NCI-H69 (cell line): ENCODE measurements at places on chromosomes 2 and 18.
A peak's percentile ranks its signal among the peaks of the same experiment; 100 is the strongest.

- DNase-seq = no peak
These were observed 126.8 kb downstream of the SLC8A1 start for GRCh38 chr2:40325116-40325515.

DNA sequence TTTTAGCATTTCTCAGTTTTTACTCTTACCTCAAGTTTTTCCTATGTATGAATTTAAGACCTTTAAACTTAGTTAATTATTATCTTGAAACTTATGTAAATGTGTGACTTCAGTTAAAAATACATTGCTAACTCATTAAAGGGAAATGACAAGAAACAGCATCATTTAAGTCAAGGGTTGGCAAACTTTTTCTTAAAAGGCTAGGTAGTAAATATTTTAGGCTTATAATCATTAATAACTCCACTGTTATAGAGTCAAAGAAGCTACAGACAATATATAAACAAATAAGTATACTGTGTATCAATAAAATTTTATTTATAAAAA lies 259.7 kb upstream of the RBMS1 start:
- DNase-seq = no peak

GRCh38 chr2:238350150-238350897 lies 30.0 kb downstream of the TRAF3IP1 start:
- DNase-seq = no peak

DNA sequence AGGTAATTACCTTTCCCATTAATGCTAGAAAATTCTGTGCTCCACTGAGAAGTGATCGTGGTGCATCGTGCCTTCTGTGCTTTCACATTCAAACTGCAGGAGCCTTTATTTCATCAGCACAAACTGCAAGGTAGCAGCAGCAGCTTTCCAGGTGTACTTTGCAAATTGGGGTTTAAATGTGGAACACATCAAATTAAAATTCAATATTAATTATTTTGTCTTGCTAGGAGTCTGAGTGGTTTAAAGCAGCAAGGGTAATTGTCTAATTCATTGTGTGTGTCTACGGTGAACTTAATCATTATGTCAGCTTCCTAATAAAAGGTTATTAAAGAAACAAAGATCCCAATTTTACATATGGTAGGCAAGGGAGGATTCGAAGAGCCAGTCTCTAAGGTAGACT lies 180.8 kb upstream of the ATP5MC3 start:
- DNase-seq = peak; percentile 52

DNA sequence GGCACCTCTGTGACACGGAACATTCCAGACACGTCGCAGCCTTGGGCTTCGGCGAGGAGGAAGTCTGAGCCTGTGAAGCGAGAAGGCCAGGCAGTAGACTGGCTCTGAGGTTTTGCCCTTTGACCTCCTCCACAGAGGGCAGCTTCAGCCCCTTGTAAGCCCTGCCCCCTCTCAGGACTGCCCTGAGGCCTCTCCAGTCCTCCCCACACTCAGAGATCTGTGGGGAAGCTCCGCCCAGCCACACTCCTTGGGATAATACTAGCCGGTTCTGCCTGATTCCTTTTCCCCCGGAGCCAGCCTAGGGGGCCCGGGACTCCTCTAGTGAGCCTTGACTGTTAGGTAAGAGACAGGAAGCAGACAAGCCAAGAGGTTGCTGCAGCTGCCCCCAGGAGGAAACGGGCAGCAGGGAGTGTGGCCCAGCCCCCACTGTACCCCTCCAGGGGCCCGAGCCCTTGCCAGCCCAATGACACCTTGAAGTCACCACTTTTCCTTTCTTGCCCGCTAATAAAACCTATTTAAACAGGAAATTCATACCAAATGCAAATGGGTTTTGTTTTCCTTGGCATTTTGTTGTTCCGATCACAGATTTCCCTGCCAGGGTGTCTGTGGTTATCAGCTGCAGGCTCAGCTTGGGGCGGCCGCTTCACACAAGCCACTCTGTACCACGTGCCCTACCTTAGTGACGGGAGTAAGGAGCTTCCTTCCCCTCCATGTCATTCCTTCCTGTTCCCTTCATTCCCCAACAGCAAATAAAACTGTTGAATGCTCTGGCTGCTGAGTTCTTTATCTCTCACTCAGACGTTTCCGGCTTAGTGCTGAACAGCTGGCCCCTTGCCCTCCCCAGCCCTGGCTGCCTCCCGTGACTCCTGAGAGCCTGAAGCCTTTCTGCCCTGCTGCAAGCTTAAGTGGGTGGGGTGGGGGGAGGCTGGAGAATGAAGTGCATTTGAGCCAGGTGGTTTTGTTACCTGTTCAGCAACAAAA lies 124.7 kb downstream of the CABLES1 start:
- DNase-seq = peak; percentile 98

- peak; percentile 71 for DNase-seq
These were observed 233.4 kb downstream of the AGPS start for GRCh38 chr2:177625744-177626650.

DNA sequence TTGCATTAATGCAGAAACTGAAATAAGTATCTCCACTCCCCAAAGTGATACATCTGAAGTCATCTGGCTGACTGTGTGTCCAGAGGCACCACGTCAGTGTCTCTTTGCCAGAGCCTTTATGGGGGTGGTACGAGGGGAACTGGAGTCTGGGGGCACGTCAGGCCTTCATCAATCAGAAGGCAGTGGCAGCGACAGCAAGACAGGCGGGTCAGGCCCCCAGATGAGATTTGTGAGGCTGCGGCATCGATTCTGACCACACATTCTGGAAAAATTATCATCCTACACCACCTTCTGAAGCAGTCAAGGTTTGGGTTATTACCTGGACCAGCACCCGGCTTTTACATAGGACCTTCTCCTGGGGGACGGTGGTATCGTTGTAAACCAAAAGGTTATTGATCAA lies 223.6 kb downstream of the GBX2 start:
- no peak for DNase-seq

GRCh38 chr2:1784986-1785617 lies 40.8 kb upstream of the PXDN start:
- DNase-seq = no peak

DNA sequence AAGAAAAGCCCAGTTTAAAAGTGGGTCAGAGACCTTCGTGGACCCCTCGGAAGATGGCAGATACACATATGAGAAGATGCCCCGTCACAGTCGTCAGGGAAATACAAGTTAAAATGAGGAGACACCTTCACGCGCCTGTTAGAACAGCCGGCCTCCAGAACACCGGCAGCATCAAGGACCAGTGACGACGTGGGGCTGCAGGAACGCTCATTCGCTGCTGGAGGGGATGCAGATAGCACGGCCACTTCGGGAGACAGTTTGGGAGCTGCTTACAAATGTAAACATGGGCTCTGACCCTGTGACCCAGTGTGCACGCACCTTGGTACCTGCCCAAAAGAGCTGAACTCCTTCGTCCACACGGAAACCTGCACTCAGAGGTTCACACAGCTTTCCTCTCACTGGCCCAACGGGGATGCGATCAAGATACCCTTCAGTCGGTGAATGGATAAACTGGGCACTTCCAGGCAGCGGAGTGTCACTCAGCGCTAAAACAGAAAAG lies 83.7 kb upstream of the CTDP1 start:
- DNase-seq = no peak

GRCh38 chr2:173221937-173222594 lies 132.6 kb upstream of the CDCA7 start:
- DNase-seq = no peak

DNA sequence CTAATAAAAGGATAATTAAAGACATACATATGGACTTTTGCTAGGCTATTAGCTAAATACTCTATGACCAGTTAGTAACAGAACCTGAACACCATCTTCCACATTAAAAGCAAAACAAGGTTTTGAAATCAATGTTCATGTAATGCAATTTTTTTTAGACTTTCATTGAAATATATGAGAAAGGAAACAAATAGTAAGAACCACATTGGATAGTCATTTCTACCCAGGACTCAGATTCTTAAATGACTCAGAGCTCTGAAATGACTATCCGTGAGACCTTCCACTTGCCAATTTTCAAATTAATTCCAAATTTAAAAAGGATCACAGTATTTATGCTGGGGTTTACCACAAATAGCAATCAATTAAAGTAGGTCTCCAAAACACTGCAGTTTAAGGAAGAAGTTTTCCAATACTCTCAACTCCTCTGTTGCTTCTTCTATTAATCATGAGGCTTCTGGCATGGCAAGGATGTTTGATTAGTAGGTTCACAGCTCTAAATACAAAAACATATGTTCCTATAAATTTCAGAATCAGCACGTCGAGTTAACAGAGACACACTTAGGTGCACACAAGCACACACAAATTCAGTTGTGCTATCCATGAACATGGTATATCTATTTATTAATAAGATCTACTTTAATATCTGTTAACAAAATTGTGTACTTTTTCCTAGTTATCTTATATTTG lies 841.0 kb downstream of the RNF144A start:
- no peak for DNase-seq

DNA sequence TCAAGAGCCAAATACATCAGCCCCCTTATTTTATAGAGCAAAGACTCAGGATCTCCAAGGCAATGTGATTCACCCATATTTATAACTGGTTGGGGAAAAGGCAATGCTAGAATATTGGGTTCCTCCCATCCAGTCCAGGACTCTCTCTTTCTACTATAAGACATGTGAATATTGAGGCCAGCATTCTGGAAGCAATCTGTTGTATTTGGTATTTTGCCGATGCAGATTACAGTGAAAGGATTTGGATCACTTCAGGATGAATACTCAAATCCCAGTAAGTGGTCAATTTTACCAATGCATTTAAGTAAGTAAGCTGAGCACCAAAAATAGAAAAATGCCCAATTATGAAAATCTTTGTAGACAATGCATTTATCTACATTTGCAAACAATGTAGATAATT lies 1834.7 kb upstream of the PIK3C3 start:
- no peak for DNase-seq

GRCh38 chr2:102872388-102872787 lies 110.6 kb downstream of the TMEM182 start:
- no peak for DNase-seq

GRCh38 chr2:222398446-222398885 lies 25.9 kb upstream of the SGPP2 start:
- no peak for DNase-seq

GRCh38 chr2:150690261-150690660 lies 202.8 kb upstream of the RND3 start:
- no peak for DNase-seq

DNA sequence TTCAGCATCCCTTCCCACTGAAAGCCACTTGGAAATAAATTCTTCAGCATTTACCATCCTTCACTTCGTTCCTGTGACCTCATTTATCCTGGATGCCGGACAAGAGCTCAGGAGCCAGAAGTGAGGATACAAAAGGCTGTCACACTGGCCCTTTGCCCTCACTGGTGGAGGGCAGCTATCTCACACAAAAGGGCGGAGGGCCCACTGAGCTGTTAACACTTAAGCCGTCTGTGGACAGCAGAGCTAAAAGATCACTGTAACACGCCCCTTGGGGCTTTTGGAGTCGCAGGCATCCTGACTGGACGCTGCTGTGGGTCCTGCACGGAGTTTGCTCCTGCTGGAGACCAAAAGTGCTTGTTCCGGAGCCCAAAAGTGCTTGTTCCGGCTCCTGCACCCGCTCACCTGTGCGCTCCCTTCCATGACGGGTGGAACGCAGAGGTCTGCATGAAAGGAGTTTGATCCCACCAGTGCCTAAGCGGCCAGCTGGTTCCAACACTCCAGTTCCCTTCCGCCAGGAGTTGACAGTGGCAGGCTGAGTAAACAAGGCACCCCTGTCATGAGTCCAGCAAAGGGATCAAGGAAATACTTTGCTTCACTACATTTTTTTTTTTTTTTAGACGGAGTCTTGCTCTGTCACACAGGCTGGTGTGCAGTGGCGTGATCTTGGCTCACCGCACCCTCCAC lies 572.0 kb upstream of the LINC00305 start:
- DNase-seq = no peak

DNA sequence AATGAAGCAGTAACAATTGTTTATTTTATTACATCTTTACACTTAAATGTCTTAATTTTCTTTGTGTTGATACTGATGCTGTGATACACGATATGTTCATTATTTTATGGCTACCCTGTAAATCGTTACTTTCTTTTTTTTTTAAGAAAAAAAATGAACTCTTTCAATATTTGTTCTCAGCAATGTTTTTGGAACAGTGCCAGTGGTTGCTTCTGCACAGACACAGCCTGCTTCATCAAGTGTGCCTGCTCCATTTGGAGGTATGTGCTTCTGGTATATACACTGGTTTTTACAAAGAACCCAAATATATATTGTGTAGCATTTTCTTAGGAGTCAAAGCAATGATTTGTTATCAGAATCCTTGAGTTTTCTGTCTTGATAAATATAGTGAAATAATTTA lies 62.2 kb upstream of the SCYGR2 start:
- DNase-seq = peak; percentile 60

DNA sequence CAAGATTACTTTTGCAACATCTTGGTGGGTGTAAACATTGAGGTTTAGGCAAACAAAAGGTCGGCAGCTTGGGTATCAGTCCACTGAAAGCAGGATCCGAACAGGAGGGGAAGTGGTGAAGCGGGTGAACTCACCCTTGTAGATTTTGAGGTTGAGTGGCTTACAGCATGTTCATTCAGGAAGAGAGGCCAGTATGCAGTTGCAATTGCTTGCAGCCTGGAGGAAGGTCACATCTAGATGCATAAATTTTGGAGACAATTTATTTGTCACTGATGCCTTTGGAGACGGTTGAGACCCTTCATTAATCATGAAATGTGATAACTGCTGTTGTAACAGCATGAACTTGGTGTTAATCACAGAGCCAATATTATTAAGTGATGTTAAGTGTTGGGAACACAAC lies 131.1 kb downstream of the LTBP1 start:
- peak; percentile 81 for DNase-seq

DNA sequence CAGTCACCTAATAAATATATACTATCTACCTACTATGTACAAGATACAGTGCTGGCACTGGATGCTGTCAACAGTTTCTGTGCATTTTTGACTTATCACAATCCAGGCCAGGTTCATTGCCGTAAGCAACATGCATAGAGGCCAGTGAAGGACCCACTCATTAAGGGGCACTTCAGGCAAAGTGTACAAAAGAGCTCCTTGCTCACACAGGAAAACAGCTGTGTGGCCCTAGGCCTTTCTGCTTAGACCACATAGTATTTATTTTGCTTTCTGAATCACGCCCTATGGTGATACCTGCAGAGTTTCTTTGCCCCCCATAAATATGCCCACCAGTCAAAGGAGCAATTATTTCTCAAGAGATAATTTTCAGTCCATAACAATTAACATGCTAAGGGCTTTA lies 39.6 kb upstream of the STAT4 start:
- DNase-seq = peak; percentile 2

- no peak for DNase-seq
These were observed 15.3 kb downstream of the PMS1 start for GRCh38 chr2:189799531-189799930.

DNA sequence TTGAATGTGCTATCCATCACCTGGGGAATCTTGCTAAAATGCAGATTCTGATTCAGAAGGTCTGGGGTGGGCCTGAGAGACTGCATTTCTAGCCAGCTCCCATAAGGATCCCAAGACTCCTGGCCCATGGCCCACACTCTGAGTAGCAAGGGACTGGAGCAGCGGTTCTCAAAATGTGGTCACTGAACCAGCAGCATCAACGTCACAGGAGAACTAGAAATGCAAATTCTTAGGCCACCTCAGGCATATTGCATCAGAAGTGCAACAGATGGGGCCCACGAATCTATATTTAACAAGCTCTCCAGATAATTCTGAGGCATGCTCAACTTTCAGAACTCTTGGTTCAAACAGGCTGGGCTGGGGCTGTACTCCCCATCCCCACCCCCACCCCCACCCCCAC lies 74.6 kb downstream of the DHRS9 start:
- no peak for DNase-seq

GRCh38 chr2:29611850-29612249 lies 309.5 kb downstream of the ALK start:
- peak; percentile 15 for DNase-seq
